Cardiac muscle cell (in vitro differentiated cells and primary cell): ENCODE measurements at places on chromosomes 11 and 22. TPM values are rescaled to one million over a fixed set of nuclear protein-coding genes. Genes with fewer than 3 reads are reported as not detected.

The APOL6 gene
- polyA plus RNA-seq: 0.07 TPM in 1 of 2 replicates, not detected in the other

The PHF21B gene
- polyA plus RNA-seq: 1.3 and 3.0 TPM in 2 replicates

The KMT2A gene
- 28.0 and 31.6 TPM in 2 replicates for polyA plus RNA-seq

The CCDC116 gene
- polyA plus RNA-seq: 0.17 and 0.94 TPM in 2 replicates

The P2RX6 gene
- polyA plus RNA-seq: 7.9 and 8.9 TPM in 2 replicates

The GGTLC3 gene
- 2.2 and 5.9 TPM in 2 replicates for polyA plus RNA-seq

The CADM1 gene
- polyA plus RNA-seq: 131 and 149 TPM in 2 replicates

The TP53AIP1 gene
- polyA plus RNA-seq: 0.26 and 0.83 TPM in 2 replicates

The B3GAT1 gene
- polyA plus RNA-seq: not detected in 2 replicates

The POU2AF2 gene
- not detected in 2 replicates for polyA plus RNA-seq

The UPK3A gene
- 0.45 TPM in 1 of 2 replicates, not detected in the other for polyA plus RNA-seq

The TUBA8 gene
- polyA plus RNA-seq: 0.87 and 1.4 TPM in 2 replicates
